ENCODE measurements at places on chromosomes 16 and 17. TPM values are rescaled to one million over a fixed set of nuclear protein-coding genes. Genes with fewer than 3 reads are reported as not detected.

Gene ADAD2
- not detected for total RNA-seq

Gene ANKS4B
- total RNA-seq, result not detected

Gene SMIM5
- total RNA-seq, result 0.23 TPM

Gene SLC4A1
- total RNA-seq, result 10.2 TPM

Gene TBX4
- total RNA-seq, result 0.27 TPM

Gene GINS2
- total RNA-seq, result 0.60 TPM

Gene KRT17
- total RNA-seq, result 3.8 TPM

Gene CDRT15L2
- not detected for total RNA-seq

Gene PRSS27
- 1.3 TPM for total RNA-seq

Gene EVI2B
- 12.7 TPM for total RNA-seq

Gene NAGS
- 0.94 TPM for total RNA-seq

Gene GRAPL
- total RNA-seq, result 6.6 TPM

Gene ANKS3
- total RNA-seq, result 36.7 TPM

Gene SPOP
- 289 TPM for total RNA-seq

Gene CKLF
- 44.4 TPM for total RNA-seq

Gene SP2
- total RNA-seq, result 14.3 TPM

GRCh38 chr17:50237901-50238300 lies 36.4 kb upstream of the TMEM92 start:
- no peak for DNase-seq

DNA sequence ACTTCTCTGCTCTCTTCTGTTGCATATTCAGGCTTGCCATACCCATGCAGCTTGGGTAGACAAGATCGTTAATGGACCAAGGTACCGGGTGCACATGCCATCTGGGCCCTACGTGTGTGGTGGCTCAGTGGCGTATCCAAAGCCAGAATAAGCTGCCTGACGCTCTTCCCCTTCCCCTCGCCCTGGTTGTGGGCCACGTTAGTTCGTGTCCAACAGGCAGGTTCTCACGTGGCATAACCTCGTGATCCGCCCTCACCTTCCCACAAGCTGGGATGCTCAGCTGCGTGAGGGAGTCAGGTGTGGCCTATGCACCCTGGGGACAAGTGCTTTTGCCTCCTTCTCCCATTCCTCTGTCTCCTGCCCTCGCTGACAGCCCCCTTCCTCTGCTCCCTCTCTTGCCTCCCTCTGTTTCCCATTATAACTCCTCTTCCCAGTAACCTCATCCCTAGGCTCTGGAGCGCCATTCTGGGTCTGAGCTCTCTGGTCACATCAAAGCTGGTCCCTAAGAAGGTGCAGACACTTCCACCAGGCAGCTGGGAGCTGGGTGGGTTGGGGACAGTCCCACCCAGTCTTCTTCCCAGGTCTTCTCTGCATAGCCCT lies 77.6 kb downstream of the PLD6 start:
- DNase-seq, result no peak

DNA sequence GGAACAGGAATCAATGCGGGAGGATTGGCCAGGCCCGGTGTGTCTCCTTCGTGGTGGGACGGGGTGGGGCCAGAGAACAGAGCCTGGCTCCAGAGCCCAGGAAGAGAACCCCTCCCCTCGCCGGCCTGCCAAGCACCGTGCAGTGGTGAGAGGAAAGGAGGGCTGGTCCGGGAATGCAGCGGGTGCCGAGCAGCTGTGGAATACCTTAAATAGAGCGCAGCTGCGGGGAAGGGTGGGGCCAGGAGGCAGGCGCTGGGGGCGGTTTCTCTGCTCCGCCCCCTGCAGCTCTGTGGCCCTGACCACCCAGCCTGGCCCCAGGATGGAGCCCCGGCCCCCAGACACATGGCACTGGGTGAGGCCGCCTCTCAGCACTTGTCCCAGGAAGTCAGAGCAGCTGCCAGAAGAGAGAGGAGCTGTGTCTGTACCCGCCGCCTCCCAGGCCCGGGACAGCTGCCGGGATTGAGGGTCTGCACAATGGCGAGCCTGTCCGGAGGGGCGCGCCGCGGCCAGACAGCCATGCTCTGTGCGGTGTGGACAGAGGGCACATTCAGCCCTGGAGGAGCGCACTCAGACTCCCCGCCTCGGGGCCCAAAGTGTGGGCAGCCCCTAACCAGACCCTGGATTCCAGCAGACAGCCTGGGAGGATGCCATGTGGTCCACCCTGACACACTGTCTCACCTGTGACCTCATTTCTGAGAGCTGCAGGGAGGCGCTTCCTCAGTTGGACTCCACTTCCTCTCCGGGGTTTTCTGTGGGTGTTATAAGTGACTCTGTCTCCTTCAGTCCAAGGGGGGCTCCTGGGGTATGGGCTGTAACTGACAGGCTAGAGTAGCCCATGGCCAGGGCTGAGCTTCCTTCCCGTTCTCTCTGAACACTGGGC lies 268.8 kb downstream of the SEC14L1 start:
- DNase-seq, result peak; percentile 91

- DNase-seq, result no peak
Observed at GRCh38 chr17:50889528-50890118, 23.5 kb upstream of the TOB1 start.

- DNase-seq, result no peak
Observed at GRCh38 chr16:2148714-2149629, 547 bp downstream of the RAB26 start.

- no peak for DNase-seq
Observed at GRCh38 chr16:78695391-78695790, 595.9 kb downstream of the WWOX start.

DNA sequence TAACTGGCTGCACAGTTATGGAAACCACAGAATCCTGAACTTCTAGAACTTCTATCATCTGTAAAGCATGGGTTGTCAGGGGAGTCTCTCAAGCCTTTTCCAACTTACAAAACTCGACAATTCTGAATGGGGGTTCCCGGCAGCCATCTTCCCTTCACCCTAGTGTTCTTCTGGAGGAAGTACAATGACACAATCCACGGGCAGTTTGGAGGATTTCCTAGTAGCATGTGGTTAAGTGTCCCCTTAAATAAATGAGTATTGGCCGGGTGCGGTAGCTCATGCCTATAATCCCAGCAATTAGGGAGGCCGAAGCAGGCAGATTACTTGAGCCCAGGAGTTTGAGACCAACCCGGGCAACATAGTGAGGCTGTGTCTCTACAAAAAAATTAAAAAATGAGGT lies 2.1 kb downstream of the SLC16A6 start:
- no peak for DNase-seq

DNA sequence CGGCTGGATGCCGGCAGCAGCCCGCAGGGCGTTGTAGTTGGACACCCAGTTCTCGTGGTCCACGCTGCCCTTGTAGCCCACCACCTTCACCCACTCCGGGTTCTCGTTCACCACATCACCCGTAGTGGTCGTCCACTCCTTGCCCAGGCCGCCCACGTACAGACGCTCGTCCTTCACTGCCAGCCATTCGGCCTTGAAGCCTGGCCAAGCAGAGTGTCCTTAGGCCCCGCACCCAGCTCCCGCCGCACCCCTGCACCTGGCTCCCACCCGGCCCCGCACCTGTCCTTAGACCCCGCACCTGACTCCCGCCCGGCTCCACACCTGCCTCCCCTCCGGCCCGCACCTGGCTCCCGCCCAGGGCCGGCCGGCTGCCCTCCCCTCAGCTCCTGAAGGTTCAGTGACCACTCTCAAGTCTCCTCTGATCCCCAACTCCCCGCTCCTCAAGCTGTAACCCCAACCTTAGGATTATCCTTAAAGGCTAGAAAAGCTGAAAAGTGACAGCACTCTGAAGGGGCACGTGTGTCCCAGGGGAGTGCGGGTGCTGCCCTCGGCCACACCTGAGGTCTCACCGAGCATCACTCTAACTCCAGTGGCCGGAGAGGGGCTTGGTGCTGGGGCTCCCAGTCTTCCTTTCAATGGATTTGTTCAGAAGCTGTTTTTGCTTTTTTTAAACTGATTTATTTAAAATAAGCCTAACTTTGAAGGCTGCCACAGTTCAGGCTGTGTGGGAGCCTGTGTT lies 14.4 kb downstream of the CANT1 start:
- peak; percentile 43 for DNase-seq

- DNase-seq, result no peak
Observed at GRCh38 chr17:11486101-11486867, 112.0 kb upstream of the DNAH9 start.

GRCh38 chr17:28500712-28501379 lies 5.3 kb upstream of the FOXN1 start:
- no peak for DNase-seq

DNA sequence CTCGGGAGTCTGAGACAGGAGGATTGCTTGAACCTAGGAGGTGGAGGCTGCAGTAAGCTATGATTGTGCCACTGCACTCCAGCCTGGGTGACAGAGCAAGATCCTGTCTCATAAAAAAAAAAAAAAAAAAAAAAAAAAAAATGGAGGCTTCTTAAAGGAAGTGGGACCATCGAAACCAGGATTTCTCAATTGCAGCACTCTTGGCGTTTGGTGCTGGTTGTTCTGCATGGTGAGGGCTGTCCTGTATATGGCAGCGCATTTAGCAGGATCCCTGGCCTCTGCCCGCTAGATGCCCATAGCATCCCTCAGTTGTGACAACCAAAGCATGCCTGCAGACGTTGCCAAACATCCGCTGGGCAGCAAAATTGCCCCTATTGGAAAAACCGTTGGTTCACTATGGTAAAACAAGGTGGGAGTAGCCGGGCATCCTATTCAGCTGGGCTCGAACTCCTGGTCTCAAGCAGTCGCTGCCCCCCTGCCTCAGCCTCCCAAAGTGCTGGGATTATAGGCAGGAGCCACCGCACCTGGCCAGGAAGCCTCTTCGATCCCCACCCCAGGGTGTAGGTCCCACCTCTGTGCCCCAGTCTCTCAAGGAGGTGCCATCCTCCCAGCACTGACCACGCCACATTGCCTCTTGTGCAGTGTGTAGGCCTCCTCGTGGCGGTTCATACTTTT lies 6.5 kb upstream of the NPIPB7 start:
- peak; percentile 18 for DNase-seq

DNA sequence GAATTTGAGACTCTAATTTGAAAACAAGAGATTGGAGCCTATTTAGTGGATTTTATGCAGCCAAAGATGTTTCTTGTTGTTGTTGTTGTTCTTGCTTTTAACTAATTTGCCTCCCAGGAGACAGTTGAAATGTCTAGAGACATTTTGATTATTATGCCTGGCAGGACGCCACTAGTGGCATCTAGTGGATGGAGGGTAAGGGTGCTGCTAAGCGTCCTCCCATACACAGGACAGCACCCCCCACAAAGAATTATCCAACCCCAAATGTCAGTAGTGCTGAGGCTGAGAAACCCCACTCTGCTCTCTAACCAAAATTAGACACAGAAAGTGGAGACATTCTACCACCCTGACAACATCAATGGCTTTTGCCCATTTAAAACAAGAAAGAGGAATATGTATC lies 15.4 kb upstream of the HSBP1 start:
- no peak for DNase-seq

DNA sequence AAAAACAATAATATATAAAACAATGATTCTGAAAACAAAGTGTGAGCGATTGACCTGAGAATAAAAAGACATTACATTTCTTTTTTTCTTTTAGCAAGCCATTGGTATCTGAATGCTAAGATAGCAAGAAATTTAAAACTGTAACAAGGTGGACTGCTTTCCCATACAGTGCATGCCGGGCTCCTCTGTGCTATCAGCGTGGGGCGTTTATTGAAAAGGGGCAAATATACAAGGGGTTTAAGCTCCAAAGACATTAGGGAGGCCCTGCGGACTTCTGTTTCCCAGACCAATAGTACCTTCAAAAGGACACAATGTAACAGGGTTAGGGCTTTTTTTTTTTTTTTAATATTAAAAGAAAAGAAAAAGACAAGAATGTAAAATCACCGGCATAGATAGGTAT lies 261.3 kb downstream of the ZFHX3 start:
- DNase-seq, result no peak

DNA sequence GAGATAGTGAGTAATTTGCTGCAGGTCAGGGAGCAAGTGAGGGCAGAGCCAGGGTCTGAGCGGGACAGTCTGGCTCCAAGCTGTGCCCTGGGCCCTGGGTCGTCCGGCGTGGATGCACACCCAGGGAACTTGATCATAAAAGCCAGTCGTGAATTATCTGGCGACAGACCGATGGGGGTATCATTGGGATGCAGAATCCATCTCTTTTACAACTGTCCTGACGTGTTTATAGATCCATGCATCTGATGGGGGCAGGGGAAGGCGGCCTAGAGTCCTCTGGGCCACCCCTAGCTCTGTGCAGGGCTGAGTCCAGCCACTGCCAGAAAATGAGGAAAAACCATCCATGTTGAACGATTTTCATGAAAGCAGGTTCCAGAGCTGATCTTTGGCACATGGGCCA lies 332.8 kb downstream of the C16orf95 start:
- no peak for DNase-seq

- DNase-seq, result no peak
Observed at GRCh38 chr17:48925251-48925990, 17.2 kb downstream of the UBE2Z start.

GRCh38 chr16:52227851-52228250 lies 319.1 kb downstream of the TOX3 start:
- no peak for DNase-seq

DNA sequence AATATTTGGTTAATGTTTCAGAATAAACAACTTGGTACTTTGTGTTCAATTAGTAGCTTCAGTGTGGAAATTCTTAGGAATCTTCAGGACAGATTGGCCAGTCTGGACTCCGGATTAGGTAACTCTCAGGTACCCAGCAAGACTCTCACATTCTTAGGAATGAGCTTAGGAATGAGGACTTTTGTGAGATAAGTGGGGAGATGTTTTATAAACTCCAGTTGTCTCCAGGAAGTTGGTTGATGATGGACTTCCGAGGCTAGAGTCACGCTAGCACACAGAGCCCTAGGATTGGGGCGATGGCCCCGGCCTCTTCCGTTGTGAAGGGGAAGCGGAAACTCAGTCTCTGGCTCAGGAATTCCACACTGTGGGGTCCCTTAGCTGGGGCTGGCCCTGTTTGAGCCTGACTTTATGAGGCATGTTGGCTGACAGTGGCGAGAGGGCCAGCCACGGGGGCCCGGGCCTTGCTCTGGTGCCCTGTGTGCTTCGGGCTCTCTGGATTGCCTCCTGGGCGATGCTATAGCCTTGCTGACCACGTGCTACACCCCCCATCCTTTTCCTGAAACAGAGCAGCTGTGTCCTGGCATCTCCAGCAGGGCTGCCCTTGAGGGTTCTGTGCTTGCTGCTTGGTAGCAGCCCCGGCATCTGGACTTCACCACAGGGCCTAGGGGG lies 32.4 kb downstream of the RAB11FIP3 start:
- no peak for DNase-seq

All from aorta (tissue), 5 donors.